ENCODE measurements at places on chromosomes 7 and 10. TPM values are rescaled to one million over a fixed set of nuclear protein-coding genes. Genes with fewer than 3 reads are reported as not detected.

GRCh38 chr7:141671705-141672496, 30.1 kb downstream of the DENND11 start:
- no peaks in the 10 kb centered on the region for H3K27me3 ChIP-seq
- no peak for DNase-seq
- no peak overlapping the region for H3K4me3 ChIP-seq
- H3K36me3 ChIP-seq, result no peaks in the 10 kb centered on the region
- H3K27ac ChIP-seq, result no peak overlapping the region
- H3K4me1 ChIP-seq, result no peaks in the 10 kb centered on the region

DNA sequence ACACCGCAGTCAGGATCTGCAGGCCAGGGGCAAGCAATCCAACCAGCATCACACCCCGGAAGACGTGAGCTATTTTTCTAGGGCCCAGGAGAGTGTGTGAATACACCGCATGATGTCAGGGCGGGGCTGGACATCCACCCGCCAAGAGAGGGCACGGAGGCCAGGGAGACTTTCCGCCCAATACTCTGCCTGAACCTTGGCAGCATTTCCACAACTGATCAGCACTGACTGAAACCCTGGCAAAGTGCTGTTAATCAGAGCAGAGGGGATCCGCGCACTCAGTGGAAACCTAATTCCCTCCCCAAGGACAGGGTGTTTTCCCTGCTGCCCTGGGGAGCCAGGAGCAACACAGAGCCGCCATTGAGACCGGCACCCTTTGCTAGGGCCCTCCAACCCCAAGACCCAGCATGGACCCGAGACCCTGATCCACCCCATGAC, 8.2 kb downstream of the MAD1L1 start:
- DNase-seq, result no peak
- H3K4me1 ChIP-seq, result no peaks in the 10 kb centered on the region
- no peak overlapping the region for H3K27ac ChIP-seq
- H3K4me3 ChIP-seq, result no peak overlapping the region
- peaks cover 6% of the 10 kb centered on the region for H3K36me3 ChIP-seq

DNA sequence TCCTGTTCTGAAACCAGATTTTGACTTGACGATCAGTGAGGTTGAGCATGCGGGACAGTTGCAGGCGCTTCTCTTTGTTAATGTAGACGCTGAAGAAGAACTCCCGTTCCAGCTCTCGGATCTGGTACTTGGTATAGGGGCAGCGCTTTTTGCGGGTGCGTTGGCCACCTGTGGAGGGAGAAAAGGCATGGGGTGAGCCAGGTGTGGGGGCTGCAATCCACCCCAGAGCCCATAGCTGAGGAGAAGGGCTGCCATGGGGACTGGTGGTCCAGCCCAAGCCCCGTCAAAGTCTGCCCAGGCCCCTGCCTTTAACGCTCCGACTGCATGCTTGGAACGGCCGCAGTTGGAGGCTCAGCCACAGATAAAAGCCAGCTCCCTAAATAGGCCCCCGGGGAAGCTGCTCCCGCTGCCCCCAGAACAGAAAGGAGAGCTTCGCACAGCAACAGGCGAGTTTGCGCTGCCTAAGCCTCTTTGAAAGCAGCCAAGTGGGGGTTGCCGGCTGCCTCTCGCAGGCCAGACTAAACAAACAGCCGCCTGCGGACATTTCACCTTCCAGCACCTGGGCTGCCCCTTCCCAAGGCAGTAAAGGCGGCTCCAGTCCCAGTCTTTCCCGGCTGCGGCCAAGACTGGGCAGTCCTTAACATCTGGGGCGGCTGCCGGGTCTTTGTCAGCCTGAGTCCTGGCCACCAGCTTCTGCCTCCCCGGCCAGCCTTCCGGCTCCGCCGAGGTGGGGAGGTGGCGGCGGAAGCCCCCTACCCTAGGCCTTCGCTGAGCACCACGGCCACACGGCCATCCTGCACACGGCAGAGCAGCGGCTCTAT, 2.0 kb downstream of the HOXA11 start:
- DNase-seq, result no peak
- peak overlapping the region; percentile 71 for H3K27ac ChIP-seq
- H3K4me1 ChIP-seq, result peaks cover 22% of the 10 kb centered on the region

- DNase-seq, result no peak
- no peak overlapping the region for H3K27ac ChIP-seq
- H3K36me3 ChIP-seq, result no peaks in the 10 kb centered on the region
- no peak overlapping the region for H3K4me3 ChIP-seq
- H3K27me3 ChIP-seq, result no peaks in the 10 kb centered on the region
- H3K4me1 ChIP-seq, result no peaks in the 10 kb centered on the region
These were observed 201.9 kb upstream of the SHH start for GRCh38 chr7:156014201-156014600.

DNA sequence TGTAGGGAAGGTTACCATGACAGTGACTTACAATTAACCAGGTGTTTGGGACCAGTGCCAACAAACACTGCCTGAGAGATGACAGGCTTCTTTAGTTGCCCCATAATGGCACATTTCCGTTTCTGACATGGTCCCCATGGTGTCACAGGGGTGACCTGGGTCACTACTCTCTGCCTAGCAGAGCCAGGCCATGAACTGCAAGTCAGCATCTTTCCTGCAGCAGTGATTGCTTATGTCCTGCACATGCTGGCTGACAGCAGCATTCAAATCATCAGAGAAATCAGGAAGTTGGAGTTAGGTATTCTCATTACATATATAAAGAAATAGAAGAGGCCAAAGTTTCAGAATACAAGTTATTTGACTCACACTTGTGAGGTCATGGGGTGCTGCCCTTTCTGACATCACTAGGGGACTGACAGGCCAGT, 47.1 kb upstream of the ZNRF2 start:
- H3K4me1 ChIP-seq, result no peaks in the 10 kb centered on the region
- H3K36me3 ChIP-seq, result no peaks in the 10 kb centered on the region
- H3K4me3 ChIP-seq, result no peak overlapping the region
- H3K27me3 ChIP-seq, result peaks cover 32% of the 10 kb centered on the region
- no peak overlapping the region for H3K27ac ChIP-seq

- H3K4me1 ChIP-seq, result no peaks in the 10 kb centered on the region
- no peak for DNase-seq
- H3K27me3 ChIP-seq, result no peaks in the 10 kb centered on the region
- no peak overlapping the region for H3K4me3 ChIP-seq
These were observed 5.6 kb downstream of the NPC1L1 start for GRCh38 chr7:44535348-44536064.

DNA sequence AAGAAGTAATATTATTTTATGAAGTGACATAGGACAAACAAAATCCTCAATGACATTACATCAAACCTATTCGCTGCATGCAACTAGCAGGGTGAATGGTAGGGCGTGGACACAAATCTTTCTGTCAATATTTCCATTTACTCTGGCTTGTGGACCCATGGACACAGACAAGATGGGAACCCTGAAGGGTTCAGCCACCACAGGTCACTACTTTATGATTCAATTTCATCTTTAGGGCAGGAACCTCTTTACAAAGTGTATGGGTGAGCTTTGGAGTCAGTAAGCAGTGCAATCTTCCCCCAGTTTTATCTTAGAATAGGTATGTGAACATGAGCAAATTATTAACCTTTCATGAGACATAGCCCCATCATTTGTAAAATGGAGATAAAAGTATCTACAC, 982.4 kb upstream of the LRRTM3 start:
- DNase-seq, result no peak
- H3K4me3 ChIP-seq, result no peak overlapping the region
- H3K27me3 ChIP-seq, result no peaks in the 10 kb centered on the region
- no peak overlapping the region for H3K27ac ChIP-seq

GRCh38 chr10:12474727-12475412, 125.5 kb downstream of the CAMK1D start:
- DNase-seq, result no peak
- H3K4me1 ChIP-seq, result no peaks in the 10 kb centered on the region
- no peak overlapping the region for H3K4me3 ChIP-seq
- no peaks in the 10 kb centered on the region for H3K27me3 ChIP-seq
- no peaks in the 10 kb centered on the region for H3K36me3 ChIP-seq

- DNase-seq, result no peak
- H3K27ac ChIP-seq, result no peak overlapping the region
- H3K36me3 ChIP-seq, result no peaks in the 10 kb centered on the region
These were observed 10.8 kb downstream of the NEURL1 start for GRCh38 chr10:103504181-103504783.

GRCh38 chr7:81846398-81846797, 76.6 kb upstream of the HGF start:
- no peak overlapping the region for H3K4me3 ChIP-seq
- no peaks in the 10 kb centered on the region for H3K27me3 ChIP-seq
- no peaks in the 10 kb centered on the region for H3K4me1 ChIP-seq
- H3K27ac ChIP-seq, result no peak overlapping the region
- DNase-seq, result no peak

- no peaks in the 10 kb centered on the region for H3K36me3 ChIP-seq
- DNase-seq, result no peak
- no peak overlapping the region for H3K27ac ChIP-seq
- H3K27me3 ChIP-seq, result no peaks in the 10 kb centered on the region
These were observed 17.6 kb downstream of the HTRA1 start for GRCh38 chr10:122478971-122479370.

DNA sequence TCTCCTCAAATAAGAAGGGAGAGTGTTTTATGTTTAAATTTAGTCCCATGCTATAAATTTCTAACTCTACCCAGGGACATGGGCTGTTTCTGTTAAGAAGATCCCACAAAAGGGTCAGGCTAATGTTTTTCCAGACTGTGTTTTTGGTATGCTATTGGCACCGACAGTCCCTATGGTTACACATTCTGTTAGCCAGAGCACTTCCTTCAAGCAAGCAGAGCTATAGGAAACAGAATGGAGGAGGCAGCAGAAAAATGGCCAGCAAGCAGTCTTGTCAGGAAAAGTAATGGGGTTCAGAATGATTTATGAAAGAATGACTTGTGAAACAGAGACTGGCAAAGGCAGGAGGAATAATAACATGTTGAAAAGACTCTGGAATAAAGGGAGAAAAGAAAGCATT, 44.8 kb upstream of the PHYHIPL start:
- H3K27ac ChIP-seq, result no peak overlapping the region
- H3K27me3 ChIP-seq, result no peaks in the 10 kb centered on the region
- H3K4me1 ChIP-seq, result no peaks in the 10 kb centered on the region
- H3K4me3 ChIP-seq, result no peak overlapping the region

- no peak for DNase-seq
- no peak overlapping the region for H3K27ac ChIP-seq
- no peak overlapping the region for H3K4me3 ChIP-seq
These were observed 13.6 kb upstream of the BPGM start for GRCh38 chr7:134632937-134633540.

DNA sequence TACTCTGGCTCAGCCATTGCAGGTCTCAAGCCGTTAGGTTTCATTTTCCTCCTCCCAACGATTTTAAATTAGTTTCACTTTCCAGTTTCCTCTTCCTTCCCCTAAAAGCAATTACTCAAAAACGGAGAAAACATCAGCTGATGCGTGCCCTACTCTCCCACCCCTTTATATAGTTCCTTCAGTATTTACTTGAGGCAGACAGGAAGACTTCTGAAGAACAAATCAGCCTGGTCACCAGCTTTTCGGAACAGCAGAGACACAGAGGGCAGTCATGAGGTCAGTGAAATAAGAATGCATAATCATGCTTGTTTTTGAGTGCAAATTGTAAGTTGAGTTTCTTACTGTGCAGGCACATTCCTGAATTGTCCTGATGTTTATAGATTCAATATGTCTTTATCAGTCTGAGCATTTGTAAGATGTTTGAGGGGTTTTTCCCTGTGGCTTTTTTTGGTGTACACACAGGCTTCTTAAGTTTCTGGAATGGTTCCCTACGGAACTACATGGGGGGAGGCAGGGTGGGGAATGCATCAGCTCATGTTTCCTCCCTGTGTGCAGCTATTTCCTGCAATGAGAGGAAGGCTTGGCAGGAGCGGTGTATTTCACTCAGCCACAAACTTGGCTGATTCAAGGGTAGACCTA, at the start of gene IFIT3:
Gene IFIT3, plus strand, starts transcription at position 195 of the 639 bp plus-strand sequence. Its CDS starts 77 bp downstream, at position 272.
- no peaks in the 10 kb centered on the region for H3K36me3 ChIP-seq
- peak within 1 kb of the TSS; percentile 97 for H3K27ac ChIP-seq
- H3K4me3 ChIP-seq, result peak within 1 kb of the TSS; percentile 74
- DNase-seq, result peak; percentile 64
- H3K27me3 ChIP-seq, result no peaks in the 10 kb centered on the region
- peaks cover 29% of the 10 kb centered on the region for H3K4me1 ChIP-seq

DNA sequence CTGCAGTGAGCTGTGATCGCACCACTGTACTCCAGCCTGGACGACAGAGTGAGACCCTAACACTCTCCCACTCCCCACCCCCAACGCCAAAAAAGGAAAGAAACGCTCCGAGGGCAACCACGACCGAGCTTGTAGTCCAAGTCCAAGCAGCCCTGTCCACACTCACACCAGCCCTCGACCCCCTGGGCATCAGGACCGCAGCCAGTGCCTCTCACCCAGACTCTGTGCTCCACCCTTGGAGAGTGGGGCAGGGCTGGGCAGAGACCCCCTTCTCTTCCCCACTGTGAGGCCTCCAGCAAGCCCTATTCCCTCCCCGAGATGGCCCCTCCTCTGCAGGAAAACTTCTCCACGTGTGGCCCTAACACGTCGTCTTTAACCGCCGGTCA, 82.6 kb downstream of the FOXL3 start:
- no peaks in the 10 kb centered on the region for H3K4me1 ChIP-seq
- DNase-seq, result no peak
- H3K27me3 ChIP-seq, result no peaks in the 10 kb centered on the region
- no peak overlapping the region for H3K27ac ChIP-seq
- no peaks in the 10 kb centered on the region for H3K36me3 ChIP-seq

DNA sequence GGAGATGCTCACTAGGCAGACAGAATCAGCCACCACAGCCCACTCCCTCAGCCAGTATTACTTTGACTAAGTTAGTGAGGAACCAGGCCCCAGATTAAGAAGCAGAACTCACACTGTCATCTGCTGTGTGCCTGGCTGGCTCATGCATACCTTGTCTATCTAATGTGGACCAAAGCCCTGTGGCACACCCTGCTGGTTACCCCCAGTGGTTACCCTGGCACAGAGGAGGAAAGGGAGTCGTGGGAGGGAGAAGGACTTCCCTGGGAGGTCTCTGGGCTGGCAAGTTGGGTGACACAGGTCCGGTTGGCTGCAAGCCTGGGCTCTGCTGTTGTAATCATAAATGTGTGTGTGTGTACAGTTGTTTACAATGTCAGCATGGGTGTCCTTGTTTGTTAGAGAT, 7.5 kb upstream of the SH2D4B start:
- no peaks in the 10 kb centered on the region for H3K4me1 ChIP-seq
- DNase-seq, result no peak
- no peak overlapping the region for H3K27ac ChIP-seq
- no peak overlapping the region for H3K4me3 ChIP-seq

GRCh38 chr10:71801361-71801760, 28.0 kb upstream of the VSIR start:
- no peak overlapping the region for H3K4me3 ChIP-seq
- DNase-seq, result no peak
- H3K27me3 ChIP-seq, result no peaks in the 10 kb centered on the region
- H3K36me3 ChIP-seq, result no peaks in the 10 kb centered on the region
- no peaks in the 10 kb centered on the region for H3K4me1 ChIP-seq
- H3K27ac ChIP-seq, result no peak overlapping the region

The DNTT gene
- not detected for total RNA-seq

The COL13A1 gene
- 1.0 TPM for total RNA-seq

The TFR2 gene
- total RNA-seq, result 9.1 TPM

The SEC23IP gene
- 132 TPM for total RNA-seq
